Muscle of arm (tissue), 14 donors: ENCODE measurements at places on chromosomes 1 and 21. TPM values are rescaled to one million over a fixed set of nuclear protein-coding genes. Genes with fewer than 3 reads are reported as not detected.

NRDC gene
- polyA plus RNA-seq = 105 TPM

PLA2G2D gene
- polyA plus RNA-seq = not detected

GSTM3 gene
- polyA plus RNA-seq = 50.6 TPM

REN gene
- polyA plus RNA-seq = not detected

FYB2 gene
- polyA plus RNA-seq = 0.45 TPM

CD52 gene
- 1.7 TPM for polyA plus RNA-seq

LDLRAD2 gene
- polyA plus RNA-seq = 4.6 TPM

SETD4 gene
- polyA plus RNA-seq = 22.9 TPM

OR2L8 gene
- polyA plus RNA-seq = not detected

TDRD5 gene
- not detected for polyA plus RNA-seq

SLC5A3 gene
- polyA plus RNA-seq = 3.9 TPM

FALEC gene
- 1.2 TPM for polyA plus RNA-seq

CELA3B gene
- polyA plus RNA-seq = 0.35 TPM

KCNA2 gene
- polyA plus RNA-seq = 2.2 TPM

GADD45A gene
- 15.9 TPM for polyA plus RNA-seq

AKR7A2 gene
- 37.8 TPM for polyA plus RNA-seq

RXRG gene
- polyA plus RNA-seq = 56.0 TPM

SCCPDH gene
- polyA plus RNA-seq = 38.1 TPM

OR2M3 gene
- 0.04 TPM for polyA plus RNA-seq
